ENCODE measurements at places on chromosomes 16 and 17.

DNA sequence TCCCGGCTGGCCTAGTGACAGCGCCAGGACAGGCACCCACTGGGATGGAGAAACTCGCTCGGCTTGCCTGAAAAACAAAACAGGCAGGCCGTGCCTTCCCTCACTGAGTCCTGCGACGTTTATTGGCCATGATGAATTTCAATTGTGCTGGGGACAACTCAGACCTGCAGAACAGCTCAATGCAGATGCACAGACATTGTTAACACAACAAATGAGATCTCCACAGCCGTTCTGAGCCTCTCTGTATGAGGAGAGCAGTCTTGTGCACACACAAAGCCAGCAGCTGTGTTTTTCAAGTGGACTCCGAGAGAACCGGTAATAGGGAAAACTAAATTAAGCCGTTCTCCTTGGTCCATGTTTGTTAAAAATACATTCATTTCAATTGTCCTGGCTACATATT is 15.9 kb downstream of the SHISA6 start:
- no peak for DNase-seq

- no peak for DNase-seq
Measured at GRCh38 chr16:76614269-76614668, 337.1 kb downstream of the CNTNAP4 start.

- DNase-seq = no peak
Measured at GRCh38 chr16:80738521-80738920, 65.9 kb downstream of the CDYL2 start.

DNA sequence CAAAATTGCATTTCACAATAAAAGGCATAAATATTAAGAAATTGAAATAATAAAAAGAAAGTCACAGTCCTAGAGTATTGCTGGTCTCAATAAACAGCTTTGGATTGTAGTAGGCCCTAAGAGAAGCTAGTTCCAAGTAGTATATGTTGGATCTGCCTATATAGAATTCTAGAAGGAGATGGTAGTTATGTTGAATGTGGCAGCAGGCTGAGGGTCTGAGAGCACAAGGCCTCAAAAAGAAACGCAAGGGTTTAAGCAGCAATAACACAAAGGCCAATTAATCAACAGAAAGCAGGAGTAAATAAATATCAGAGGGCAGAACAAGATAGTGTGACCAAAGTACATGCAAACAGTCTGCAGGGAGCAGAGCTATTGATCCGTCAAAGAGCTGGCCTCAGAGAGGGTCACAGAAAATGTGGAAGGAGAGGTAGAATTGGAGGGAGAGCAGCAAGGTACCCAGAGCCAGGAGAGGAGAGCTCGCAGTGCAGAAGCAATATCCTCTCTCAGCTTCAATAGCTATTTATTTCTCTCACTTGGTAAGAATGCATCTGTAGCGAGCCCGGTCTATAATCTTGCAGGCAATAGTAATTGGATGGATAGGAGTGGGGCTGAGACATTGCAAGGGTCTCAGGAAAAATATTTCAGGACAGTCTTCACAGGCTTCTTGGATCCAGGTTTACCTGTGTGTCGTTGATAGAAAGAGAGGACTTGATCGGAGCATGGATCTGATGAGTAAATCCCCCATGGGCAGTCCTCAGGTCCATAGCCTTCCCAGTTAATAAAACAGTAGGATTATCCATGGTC is 25.1 kb upstream of the MED13 start:
- no peak for DNase-seq

DNA sequence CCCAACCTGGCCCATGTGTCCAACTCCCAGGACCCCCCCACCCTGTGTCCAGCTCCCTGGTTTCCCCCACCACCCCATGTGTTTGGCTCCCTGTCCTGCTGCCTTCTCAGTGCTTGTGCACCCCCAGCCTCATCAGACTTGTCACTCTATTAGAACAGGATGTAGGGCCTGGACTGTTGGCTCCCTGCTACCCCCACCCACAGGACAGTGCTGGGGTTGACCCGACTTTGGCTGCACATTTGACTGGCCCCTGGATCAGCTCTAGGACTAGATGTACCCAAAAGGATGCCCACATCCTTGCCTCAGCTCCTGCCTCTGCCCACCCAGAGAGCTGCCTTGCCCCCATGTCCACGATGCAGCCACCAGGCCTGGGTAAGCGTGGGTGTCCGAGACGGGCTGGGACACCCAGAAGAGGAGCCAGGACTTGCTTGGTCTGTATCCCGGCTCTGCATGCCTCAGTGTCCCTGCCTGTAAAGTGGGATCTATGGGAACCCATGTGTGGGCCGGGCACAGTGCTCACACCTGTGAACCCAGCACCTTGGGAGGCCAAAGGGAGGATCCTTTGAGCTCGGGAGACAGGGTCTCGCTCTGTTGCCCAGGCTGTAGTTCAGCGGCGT is 1.5 kb upstream of the CCDC57 start:
- DNase-seq = no peak

DNA sequence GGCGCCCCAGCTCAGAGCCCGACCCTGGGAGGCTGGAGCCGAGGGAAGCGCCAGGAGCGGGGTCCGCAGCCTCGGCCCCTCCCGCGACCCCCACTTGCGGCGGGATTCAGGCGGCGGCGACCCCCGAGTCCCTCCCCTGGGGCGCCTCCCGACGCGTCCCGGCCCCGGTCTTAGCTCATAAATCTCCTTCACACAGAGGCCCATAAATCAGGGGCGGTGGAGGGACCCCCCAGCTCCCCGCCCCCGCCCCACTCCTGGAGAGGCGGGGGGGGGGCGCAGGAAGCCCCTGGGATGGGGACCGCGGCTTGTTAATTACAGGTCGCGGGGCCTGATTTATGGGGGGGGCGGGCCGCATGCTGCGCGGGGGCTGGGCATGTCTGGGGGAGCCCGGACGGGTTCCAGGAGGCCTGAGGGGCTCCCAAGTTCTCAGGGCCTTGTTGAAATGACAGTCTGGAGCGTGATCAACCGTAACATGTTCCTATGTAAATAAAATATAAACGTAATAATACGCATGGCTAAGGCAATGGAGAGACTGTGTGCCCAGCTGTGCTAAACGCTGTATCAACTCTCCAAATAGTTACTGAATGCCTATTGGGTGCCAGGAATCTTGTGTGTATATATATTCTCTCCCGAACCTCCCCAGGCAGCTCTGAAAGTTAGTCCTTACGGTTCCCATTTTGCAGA is 10.0 kb upstream of the BHLHA9 start:
- no peak for DNase-seq

DNA sequence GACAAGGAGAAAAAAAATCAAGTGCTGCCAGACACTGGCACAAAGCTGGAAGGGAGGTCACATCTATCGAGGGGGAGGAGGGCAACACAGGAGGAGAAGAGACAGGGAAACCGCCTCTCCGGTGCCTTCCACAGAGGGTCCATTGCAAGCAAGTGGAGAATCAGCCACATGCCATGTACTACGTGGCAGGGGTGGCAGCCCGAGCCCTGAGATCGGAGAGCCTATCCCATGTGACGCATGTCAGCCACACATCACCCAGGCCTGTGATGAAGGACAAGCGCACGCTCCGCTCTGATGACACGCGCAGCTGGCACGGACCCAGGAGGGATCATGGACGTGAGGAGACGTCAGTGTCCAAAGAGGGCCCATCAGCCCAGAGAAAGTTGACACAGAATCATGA is 30.1 kb downstream of the ADCY9 start:
- DNase-seq = no peak

GRCh38 chr16:86202267-86202666 is 303.3 kb downstream of the IRF8 start:
- DNase-seq = no peak

GRCh38 chr17:16351831-16352230 is 1.4 kb downstream of the CENPV start:
- DNase-seq = no peak

DNA sequence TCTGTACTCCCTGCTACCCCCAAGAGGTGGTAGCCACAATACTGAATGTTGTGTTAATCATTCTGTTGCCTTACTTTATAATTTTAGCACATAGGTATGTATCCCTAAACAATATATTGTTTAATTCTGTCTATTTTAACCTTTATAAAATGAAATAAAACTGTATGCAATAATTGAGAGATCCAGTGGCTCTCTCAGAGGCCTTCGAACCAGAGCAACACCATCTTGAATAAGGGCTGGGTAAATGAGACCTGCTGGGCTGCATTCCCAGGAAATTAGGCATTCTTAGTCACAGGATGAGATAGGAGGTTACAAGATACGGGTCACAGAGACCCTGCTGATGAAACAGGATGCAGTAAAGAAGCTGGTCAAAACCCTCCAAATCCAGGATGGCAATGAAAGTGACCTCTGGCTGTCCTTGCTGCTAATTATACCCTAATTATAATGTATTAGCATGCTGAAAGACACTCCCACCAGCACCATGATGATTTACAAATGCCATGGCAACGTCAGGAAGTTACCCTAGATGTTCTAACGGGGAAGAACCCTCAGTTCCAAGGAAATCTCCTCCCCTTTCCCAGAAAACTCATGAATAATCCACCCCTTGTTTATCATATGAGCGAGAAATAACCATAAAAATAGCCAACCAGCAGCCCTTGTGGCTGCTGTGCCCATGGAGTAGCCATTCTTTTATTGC is 2.0 kb upstream of the CANT1 start:
- DNase-seq = no peak

GRCh38 chr17:82128287-82128686 is 30.3 kb upstream of the FASN start:
- DNase-seq = no peak

GRCh38 chr16:12123462-12123861 is 146.9 kb downstream of the SNX29 start:
- DNase-seq = no peak

DNA sequence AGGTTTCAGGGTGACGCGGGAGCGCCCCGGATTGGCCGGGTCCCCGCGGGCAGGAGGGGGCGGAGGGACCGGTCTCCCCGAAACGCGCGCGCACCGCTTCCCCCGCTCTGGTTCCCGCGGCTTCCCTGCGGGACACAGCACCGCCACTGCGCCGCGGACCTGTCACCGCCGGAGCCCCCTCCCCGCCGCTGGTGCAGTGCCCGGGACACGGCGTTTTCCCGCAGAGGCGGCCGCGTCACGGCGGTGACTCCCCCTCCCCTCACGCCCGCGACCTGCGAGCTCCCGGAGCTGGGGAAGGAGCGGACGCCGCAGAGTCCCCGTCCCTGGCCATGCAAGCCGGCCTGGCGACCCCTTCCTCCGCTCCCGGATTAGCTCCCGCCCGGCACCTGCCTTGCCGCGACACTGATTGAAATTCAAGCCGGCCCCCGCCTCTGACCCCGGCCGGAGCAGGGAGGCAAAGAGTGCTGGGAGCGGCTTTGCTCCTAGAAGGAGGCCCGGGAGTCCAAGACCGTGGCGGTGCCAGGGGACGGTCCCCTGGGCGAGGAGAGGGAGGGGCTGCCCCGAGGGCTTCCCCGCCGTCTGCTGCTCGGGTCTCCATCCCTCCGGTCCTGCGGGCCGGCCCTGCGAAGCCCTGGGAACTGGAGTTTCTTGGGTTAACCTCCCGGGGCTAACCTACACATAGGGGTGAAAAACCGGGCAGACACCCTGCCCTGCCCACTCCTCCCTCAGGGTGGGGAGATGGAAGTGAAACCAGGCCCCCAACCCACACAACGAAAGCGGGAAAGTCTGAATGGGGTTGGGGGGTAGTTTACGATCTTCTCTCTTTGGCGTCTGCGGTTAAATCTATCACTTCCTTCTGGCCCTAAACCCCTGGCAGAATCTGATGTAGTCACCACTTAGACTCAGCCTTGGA is 1.0 kb downstream of the RHBDL3 start:
- DNase-seq = no peak

GRCh38 chr17:66747578-66748275 is 87.2 kb upstream of the CACNG5 start:
- DNase-seq = no peak

DNA sequence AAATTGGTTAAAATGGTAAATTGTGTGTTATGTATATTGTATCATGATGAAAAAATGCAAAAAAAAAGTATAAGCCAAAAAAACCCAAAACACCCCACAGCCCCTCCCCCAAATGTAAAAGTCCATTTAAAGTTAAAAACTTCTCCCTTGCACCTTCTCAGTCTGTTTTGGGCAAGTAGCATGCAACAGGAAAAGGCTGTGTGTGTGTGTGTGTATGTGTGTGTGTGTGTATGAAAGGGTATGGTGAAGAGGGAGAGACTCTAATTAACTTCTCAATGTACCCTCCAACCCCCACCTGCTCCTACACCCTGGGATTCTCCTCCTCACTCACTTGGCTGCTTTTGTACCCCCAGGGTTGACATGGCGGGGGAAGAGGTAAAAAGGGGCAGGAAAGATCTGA is 9.2 kb upstream of the GGT6 start:
- no peak for DNase-seq

DNA sequence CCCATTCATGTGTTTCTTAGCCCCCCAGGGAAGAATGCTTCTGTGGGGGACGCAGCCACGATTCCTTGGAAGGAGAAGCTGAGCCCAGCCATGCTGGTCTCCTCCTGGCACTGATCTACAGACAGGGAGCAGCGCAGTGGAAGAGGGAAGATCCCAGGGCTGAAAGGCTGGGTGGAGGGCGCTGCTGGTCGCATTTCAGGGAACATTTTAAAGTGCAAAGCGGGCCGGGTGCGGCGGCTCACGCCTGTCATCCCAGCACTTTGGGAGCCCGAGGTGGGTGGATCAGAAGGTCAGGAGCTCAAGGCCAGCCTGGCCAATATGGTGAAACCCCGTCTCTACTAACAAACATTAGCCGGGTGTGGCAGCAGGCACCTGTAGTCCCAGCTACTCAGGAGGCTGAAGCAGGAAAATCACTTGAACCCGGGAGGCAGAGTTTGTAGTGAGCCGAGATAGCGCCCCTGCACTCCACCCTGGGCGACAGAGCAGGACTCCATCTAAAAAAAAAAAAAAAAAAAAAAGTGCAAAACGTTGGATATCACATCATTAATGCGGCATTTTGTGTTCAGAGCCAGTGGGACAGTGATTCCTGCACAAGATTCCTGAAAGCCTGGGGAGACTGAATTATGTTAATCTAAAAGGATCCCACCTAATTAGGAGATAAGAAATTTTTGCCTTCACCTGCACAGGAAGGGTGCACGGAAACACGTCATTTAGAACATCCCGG is 558 bp upstream of the CHMP6 start:
- DNase-seq = no peak

GRCh38 chr17:3636154-3636907 is at the start of the genes CTNS and SHPK:
CTNS (plus strand) TSS chr17:3636760; CDS start chr17:3640207, 3,447 bp downstream.
SHPK (minus strand) TSS chr17:3636250; CDS start chr17:3636219, 31 bp downstream.
- no peak for DNase-seq

DNA sequence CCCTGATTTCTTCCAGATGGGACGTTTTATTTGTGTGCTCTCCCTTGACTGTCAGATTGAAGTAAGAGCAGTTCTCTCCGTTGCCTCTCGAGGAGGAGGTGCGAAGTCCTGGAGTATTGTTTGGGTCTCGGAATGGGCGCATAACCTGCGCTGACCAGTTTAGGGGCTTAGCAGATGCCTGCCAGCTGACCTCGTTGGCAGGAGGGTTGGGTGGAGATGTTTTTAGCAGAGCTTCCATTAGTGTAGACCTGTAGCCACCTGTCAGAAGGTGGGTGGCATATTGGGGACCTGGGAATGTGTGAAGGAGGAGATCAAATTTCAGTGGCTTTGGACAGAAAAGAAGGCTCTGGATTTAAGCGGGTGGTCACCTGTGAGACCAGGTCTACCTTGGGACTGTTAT is 3.6 kb downstream of the RASD1 start:
- no peak for DNase-seq

DNA sequence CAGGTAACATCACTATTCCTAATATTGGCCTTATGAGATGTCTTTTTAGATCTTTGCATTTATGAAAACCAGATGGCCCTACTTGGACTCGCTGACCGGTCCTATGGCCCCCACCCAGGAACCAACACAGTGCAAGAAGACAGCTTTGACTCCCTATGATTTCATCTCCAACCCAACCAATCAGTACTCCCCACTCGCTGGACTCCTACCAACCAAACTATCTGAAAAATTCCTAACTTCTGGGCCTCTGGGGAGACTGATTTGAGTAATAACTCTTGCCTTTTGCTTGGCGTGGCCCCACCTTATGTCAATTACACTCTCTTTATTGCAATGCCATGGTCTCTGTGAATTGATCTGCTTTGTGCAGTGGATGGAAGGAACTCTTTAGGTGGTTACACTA is 828.9 kb downstream of the CDH11 start:
- DNase-seq = no peak

Data from SK-N-MC (cell line).